IPS-NIHi11 (cell line): ENCODE measurements at places on chromosomes 7 and 10.
A peak's percentile ranks its signal among the peaks of the same experiment; 100 is the strongest.

- peak; percentile 9 for DNase-seq
Observed at GRCh38 chr7:949021-949934, 5.2 kb downstream of the ADAP1 start.

GRCh38 chr10:90470966-90471365, 386.9 kb downstream of the HTR7 start:
- DNase-seq = no peak

DNA sequence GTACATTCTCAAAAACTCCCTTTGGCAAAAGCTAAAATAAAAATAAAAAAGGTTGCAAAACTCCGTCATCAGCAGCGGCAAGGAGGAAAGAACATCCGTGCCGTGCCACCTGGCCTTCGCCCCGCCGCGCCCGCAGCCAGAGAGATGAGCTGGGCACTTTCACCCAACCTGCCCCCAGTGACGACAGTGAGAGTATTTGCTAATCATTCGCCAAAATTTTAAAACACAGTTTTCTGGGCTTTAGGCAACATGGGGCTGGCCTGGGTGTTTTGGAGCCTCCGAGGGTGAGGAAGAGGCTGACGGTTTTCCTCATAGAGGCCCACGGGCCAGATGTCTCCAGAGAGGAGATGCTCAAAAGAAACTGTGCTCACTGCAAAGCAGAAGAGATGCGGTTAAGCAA, 128.2 kb downstream of the PRKAG2 start:
- DNase-seq = no peak

DNA sequence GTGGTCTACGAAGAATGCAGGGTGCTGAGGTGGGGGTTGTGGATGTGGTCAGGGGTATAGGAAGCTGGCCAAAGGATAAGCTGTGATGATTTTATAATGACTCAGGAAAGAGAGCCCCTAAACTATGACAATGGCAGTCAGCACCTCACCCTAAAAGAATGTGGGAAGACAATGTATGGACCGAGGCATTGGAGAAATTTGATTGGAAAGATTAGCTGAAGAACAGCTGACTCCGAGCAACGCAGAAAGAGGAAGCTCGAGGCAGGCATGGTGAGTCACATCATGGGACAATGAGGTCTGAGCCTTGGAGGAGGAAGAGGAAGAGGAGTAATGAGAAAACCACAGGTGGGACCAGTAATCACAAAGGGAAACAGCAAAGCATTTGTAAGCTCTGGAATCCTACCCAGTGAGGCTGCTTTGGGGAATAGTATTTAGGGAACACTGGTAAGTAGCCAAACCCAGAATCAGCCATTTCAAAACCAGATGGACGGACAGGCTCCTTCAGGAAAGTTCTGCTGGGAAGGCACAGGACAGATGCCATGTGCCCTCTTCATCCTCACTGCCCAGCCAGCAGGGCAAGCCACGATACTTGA, 295.4 kb downstream of the PRPF18 start:
- DNase-seq = peak; percentile 59

- DNase-seq = no peak
Observed at GRCh38 chr10:75195035-75195763, 15.4 kb upstream of the VDAC2 start.

- no peak for DNase-seq
Observed at GRCh38 chr10:124225029-124225466, 131.7 kb upstream of the CHST15 start.

DNA sequence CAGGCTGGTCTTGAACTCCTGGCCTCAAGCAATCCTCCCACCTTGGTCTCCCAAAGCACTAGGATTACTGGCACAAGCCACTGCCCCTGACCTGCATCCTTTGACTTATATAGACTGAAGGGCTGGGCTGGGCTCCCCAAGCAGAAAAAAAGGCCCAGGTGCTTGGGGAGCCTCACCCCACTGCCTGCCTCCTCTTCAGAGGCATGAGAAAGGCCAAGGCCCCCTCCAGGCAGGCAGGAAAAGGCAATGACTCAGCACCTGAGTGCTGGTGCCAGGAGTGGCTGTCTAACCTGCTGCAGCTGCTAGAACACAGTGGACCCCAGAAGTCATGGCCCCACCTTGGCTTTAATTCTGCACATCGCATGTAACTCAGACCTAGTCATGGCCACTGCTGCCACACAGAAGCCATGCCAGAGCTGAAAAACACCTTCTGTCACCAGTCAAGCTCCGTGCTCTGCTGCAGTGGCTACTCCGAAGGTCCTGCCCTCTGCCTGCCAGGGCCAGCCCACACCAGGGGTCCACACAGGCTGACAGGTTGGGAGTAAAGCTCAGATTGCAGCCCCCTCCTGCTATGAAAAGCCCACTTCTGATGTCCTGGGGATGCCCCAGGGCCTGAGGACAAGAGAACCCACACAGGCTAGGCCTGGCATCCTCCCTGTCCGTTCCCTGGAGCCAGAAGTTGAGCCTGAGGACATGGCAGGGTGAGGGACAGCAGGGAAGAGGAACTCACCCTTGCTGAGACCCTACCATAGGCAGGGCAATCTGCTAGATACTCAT, 48.5 kb downstream of the GRID1 start:
- DNase-seq = no peak

- no peak for DNase-seq
Observed at GRCh38 chr7:34672430-34672829, 14.4 kb downstream of the NPSR1 start.

GRCh38 chr10:113356794-113357680, 195.8 kb upstream of the HABP2 start:
- no peak for DNase-seq

GRCh38 chr7:2637505-2638223, 5.9 kb downstream of the TTYH3 start:
- no peak for DNase-seq

- DNase-seq = no peak
Observed at GRCh38 chr7:157472311-157473050, 135.7 kb downstream of the DNAJB6 start.

GRCh38 chr10:59633063-59633462, 76.6 kb downstream of the SLC16A9 start:
- peak; percentile 34 for DNase-seq

DNA sequence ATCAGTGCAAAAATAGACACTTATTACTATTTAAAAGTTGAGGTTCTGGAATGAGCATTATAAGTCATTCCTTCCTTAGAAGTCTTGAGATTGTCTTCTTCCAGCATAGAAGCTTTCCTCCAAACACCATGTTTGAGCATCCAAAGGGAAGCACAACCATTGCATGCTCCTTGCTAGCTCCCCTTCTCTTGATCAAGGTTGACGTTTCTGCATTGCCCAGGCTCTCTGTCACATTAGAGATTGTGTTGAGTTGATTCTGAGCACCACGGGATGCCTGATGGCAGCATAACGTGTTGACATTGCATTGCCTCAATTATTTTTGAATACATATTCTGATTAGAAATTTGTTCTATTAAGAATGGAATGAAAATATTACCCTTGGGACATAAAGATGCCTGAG, 322.2 kb downstream of the CDK14 start:
- no peak for DNase-seq

GRCh38 chr10:22259280-22259679, 41.5 kb upstream of the EBLN1 start:
- DNase-seq = no peak

- DNase-seq = no peak
Observed at GRCh38 chr7:78066599-78066998, 268.0 kb downstream of the PHTF2 start.

DNA sequence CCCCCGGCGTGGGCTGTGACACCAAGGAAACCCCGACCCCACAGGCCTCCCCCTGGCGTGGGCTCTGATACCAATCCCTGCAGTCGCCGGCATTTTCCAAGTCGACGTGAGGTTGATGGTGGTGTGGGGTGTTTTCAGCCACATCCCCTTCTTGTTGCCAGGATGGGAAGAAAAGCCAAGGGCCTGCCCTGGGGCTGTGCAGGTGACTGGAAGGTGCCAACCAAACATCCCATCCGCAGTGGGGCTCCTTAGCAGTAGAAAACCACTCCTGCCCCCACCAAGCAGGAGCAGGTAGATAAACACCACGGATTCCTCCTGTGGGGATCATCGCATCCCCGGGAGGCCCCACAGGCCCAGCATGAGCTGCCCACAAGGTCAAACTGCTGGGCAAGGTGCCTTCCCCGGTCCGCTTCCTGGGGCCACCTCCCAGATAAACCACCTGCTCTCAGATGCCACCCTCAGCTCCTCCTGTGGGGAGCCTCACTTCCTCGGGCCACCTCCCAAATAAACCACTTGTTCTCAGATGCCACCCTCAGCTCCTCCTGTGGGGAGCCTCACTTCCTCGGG, 88.5 kb upstream of the DIP2C start:
- DNase-seq = no peak

GRCh38 chr7:7761340-7761973, 43.0 kb upstream of the RPA3 start:
- DNase-seq = no peak

GRCh38 chr10:95758351-95759025, 2.5 kb downstream of the ENTPD1 start:
- DNase-seq = no peak

DNA sequence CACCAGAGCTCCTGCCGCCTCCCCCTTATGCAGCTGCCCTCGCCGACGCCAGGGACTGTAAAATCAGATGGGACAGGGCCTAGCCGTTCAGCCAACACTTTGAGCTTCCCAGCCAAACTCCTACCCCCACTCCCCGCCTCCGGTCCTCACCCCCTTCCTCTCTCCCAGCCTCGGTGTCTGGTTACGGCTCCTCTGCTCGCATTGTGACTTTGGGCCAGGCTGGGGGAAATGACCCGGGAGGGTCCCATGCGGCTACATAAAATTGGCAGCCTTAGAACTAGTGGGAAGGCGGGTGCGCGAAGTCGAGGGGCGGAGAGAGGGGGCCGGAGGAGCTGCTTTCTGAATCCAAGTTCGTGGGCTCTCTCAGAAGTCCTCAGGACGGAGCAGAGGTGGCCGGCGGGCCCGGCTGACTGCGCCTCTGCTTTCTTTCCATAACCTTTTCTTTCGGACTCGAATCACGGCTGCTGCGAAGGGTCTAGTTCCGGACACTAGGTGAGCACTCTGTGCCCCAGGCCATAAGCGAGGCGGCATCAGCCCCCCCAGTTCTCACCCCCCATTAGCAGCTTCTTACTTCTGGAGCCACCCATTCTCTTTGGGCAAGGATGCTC, at the start of gene KAZALD1:
KAZALD1 (plus strand) TSS at position 366 of the 608 bp plus-strand sequence. CDS start 604 bp downstream, outside the sequence.
- DNase-seq = peak; percentile 58

DNA sequence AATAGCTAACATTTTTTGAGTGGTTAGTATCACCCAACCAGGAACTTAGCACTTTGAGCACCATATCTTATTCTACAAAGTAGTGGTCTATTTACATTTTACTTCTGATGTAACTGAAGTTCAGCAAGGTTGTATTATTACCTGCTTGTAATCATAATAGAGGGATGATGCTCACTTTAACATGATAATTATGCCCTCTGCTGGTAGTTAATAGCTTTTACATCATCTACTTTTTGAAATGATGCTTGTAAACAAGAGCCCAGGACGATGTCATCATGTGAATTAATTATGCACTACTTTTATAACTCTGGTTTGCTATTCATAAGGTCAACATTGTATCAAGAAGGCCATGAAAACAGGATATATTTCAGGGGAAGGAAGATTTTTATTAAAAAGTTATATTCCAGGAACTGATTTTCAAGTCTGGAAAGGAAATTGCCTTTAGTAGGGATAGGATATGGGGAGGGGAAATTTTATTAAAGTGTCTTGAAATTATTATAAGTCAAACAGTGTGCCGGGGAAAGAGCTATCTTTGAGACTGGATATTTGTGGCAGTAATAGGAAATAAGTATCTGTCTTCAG, 80.3 kb upstream of the SCIN start:
- DNase-seq = no peak

DNA sequence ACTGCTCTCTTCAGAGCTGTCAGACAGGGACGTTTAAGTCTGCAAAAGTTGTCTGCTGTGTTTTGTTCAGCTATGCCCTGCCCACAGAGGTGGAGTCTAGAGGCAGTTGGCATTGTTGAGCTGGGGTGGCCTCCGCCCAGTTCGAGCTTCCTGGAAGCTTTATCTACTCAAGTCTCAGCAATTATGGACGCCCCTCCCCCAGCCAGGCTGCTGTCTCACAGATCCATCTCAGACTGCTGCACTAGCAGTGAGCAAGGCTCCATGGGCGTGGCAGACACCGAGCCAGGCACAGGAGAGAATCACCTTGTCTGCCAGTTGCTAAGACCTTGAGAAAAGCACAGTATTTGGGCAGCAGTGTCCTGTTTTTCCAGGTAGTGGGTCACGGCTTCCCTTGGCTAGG, 98.1 kb downstream of the SDHAF3 start:
- peak; percentile 18 for DNase-seq

GRCh38 chr7:135710417-135711138, 17.4 kb downstream of the SLC13A4 start:
- peak; percentile 78 for DNase-seq

GRCh38 chr7:43318188-43318770, 205.8 kb downstream of the HECW1 start:
- no peak for DNase-seq

GRCh38 chr10:12908773-12909172, 92.7 kb downstream of the CCDC3 start:
- no peak for DNase-seq

DNA sequence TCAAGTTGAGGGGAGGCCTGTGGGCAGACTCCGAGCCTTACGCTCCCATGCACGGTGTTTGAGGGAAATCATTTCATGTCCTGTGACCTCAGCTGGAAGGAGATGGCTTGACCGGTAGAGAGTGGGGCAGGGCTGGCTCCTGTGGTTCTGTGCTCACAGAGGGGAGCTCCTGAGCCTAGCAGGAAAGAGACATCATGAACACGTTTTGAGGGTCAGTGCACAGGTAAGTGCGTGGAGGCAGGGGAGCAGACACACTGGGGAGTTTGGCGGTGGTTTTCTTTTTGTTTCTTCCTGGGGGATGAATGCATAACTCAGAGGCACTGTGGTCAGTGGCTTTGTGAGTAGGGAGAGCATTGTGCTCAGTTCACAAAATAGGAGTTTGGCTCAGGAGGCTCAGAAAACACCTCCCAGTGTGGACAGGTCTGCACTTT, 22.5 kb downstream of the ADCY1 start:
- DNase-seq = no peak

GRCh38 chr7:108497082-108497725, 28.7 kb downstream of the PNPLA8 start:
- peak; percentile 57 for DNase-seq

- DNase-seq = peak; percentile 82
Observed at GRCh38 chr10:122113161-122113944, 124.4 kb downstream of the TACC2 start.

- DNase-seq = peak; percentile 55
Observed at GRCh38 chr7:21041666-21042065, 255.0 kb upstream of the SP8 start.

- DNase-seq = peak; percentile 75
Observed at GRCh38 chr7:31633894-31634494, 53.0 kb upstream of the PPP1R17 start.

- DNase-seq = no peak
Observed at GRCh38 chr7:77827999-77828398, 29.4 kb downstream of the PHTF2 start.

GRCh38 chr10:2782265-2782664, 285.1 kb upstream of the PFKP start:
- no peak for DNase-seq

GRCh38 chr10:30231071-30231652, 117.9 kb downstream of the MTPAP start:
- DNase-seq = no peak
